Activated T-helper 9 cell treated with anti-CD3 and anti-CD28 coated beads, Interleukin-2, amount 50 U/mL, for 16 hours (primary cell): ENCODE measurements at places on chromosomes 4 and X.

DNA sequence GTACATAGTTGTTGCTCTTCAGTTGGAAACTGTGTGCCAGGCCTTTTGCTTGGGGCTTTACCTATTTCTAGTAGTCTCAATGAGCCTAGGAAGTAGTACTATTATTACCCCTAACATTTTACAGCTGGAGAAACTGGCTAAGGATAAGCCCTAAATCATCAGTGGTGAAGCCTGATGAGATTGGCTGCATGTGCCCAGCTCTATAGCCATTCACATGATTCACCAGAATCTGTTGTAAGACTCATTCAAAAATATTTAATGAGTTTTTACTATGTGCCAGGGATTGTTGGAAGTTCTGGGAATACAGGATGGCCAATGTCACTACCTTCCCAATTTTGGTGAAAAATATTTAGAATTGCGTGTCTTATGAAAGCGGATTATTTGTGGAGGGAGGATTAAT is 2.8 kb downstream of the KIT start:
- no peak for DNase-seq

DNA sequence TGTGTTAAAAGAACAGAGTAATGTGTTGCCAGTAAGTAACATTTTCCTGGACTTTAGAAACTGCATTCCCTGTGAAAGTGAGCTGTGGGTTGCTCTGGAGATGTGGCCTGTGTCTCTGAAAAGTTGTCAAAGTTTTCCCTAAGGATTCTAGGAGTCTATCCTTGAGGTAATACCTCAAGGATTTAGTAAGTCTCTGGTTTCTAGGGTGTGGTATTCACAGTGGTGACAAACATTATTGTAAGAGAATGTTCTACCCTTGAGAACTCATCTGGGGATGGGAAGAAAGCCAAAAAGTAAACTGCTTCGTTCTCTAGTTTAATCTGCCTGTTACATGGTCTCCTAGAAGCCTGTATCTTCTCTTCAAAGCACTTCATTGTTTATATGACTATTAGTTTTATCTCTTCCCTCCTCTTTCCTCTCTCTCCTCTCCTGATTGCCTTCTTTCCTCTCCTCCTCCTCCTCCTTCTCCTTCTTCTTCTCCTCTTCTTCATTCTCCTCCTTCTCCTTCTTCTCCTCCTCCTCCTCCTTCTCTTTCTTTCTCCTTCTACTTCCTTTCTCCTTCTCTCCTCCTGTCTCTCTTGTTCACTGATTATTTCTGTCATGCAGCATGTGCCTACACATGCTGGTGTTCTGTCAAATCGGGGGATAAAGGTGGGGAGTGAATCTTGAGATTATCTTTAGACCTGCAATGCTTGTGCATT is 321.3 kb downstream of the PTTG2 start:
- DNase-seq = no peak

- no peak for DNase-seq
Measured at GRCh38 chr4:180664766-180665368, 1578.3 kb upstream of the TENM3 start.

GRCh38 chrX:149374751-149375150 is 130.4 kb downstream of the IDS start:
- no peak for DNase-seq

GRCh38 chr4:8345946-8346814 is 76.6 kb downstream of the HTRA3 start:
- no peak for DNase-seq

- DNase-seq = no peak
Measured at GRCh38 chr4:84697159-84697558, 114.2 kb downstream of the CDS1 start.

- no peak for DNase-seq
Measured at GRCh38 chrX:16931371-16931770, 15.1 kb upstream of the REPS2 start.

DNA sequence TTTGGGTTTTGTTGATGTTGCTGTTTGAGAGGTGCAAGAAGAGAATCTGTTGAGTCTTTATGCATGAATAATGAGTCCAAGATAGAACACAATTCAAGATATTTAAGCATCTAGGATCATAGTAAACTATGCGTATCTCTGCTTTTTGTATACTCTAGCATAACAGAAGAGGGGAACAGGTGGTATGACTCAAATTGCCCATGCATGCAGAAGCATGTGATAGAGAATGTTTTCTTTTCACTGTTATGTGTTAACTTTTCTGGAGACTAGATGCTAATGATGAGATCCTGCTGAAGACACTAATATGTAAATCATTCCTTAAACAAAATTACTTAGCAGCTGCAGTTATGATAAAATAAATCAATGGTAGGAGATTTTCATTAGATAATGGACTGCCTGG is 165.3 kb upstream of the FTHL17 start:
- DNase-seq = no peak

- no peak for DNase-seq
Measured at GRCh38 chr4:142088906-142089305, 452.5 kb downstream of the IL15 start.

- no peak for DNase-seq
Measured at GRCh38 chr4:52658641-52659000, 480 bp downstream of the USP46 start.

- DNase-seq = no peak
Measured at GRCh38 chr4:70996018-70996360, 2.5 kb downstream of the DCK start.
